ENCODE measurements at places on chromosomes 12 and 14.

DNA sequence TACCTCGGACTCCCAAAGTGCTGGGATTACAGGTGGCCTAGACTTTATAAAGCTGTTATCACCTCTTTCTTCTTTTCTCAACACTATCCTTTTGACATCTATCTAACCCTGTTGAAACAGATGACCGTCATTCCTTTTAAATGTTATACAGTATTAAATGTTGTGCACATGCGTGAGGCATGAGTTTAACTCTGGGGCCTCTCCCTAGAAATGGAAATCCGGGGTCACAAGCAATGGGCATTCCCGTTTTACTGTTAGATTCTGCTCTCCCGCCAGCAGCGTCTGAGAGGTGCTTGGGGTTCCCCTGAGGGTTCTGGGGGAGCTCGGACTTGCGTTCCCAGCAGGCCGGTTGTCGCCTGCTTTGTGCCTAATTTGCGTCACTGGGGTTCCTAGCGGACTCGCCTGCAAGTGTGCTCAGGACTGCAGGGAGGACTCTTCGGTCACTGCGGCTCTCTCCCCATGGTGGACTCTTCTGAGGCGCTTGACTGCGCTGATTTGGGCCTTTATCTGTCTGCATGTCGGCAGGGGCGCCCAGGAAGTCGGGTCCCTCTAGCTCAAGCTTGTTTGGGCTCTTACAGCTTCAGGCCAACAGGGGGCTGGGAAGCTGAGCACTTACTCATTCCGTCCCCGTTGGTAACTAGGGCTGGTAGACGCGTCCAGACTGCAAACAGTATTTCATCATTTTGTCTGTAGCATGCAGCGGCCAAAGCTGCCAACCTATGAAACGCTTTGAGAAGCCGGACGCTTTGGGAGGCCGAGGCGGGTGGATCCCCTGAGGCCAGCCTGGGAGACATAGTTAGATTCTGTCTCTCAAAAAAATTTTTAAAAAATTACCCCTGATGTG is 1.2 kb upstream of the RAN start:
- peak; percentile 44 for DNase-seq

DNA sequence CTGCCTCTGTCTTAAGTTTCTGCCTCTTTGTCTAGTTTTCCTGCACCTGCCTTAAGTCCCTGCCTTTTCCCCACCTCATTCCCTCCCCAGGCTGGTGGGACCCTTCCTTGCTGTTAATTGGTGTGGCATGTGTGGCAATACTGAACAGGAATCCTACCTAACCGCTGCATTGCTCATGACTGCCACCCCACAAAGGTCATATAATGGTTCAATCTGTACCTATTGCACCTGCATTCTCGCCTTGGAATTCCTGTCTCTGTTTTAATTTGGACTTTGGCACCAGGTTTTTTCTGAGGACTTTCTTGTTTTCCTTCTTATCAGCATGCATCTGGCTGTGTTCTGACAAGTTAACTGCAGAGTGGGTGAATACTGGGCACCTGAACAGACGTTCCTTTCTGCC is 966.2 kb upstream of the TMEM132C start:
- DNase-seq, result no peak

DNA sequence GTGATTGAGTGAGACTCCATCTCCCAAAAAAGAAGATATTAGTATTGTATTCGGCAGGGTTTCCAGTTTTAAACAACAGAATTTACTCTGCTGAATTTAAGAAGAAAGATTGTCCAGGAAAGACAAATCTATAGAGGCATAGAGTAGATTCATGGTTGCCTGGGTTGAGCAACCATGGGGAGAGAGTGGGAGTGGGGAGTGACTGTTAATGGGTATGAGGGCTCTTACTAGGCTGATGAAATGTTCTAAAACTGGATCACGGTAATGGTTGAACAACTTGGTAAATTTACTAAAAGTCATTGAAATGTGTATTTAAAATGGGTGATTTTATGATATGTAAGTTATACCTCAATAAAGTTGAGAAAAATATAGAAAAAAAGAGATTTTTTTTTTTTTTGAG is 13.9 kb upstream of the C12orf76 start:
- DNase-seq, result no peak

GRCh38 chr12:108820707-108821406 is 36.5 kb downstream of the SSH1 start:
- DNase-seq, result no peak

DNA sequence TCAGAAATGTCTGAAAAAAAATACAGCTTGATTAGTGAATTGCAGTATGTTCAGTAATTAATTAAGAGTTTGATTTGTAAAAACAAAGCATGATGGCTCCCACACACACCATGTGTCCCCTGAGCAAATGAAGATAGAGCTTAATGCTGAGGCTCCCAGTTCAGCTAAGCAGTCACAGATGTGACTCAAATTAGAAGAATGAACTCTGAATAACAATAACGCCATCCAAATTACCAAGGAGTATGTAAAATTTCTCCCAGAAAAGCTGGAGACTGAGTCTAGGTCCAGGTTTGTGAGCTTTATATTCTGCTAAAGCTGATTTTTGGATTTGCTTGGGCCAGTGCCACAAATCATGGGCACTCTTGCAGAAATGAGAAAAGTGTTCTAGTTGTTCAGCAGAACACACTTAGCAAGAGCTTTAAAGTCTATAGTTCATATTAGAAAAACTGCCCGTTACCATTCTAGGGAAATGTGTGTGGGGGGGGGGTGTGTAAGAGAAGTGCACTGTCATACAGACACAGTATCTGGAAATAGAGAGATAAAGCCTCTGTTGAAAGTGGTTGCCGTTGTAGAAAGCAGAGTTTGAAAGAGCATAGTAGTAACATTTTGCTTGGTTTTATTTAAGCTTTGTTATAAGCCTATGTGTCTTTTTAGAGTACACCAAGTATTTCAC is 253.1 kb downstream of the BCAT1 start:
- no peak for DNase-seq

- DNase-seq, result no peak
Measured at GRCh38 chr14:77991128-77991772, 178.9 kb upstream of the NRXN3 start.

DNA sequence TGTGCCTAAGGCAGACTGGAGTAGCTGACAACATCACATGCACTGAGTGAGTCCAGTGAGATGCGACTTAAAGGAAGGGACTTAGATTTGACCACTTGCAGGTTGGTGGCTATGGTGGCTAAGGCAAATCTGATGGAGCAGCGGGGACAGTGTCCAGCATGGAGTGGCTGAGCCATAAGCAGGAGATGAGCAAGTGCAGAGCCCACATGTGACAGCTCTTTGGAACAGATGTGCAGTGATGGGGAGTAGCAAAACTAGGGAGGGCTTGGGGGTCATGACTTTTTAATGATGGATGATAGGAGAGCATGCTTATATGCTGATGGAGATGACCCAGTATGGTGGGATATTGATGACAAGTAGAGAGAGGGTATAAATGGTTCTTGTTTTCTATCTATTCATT is 80.2 kb downstream of the PELI2 start:
- DNase-seq, result no peak

DNA sequence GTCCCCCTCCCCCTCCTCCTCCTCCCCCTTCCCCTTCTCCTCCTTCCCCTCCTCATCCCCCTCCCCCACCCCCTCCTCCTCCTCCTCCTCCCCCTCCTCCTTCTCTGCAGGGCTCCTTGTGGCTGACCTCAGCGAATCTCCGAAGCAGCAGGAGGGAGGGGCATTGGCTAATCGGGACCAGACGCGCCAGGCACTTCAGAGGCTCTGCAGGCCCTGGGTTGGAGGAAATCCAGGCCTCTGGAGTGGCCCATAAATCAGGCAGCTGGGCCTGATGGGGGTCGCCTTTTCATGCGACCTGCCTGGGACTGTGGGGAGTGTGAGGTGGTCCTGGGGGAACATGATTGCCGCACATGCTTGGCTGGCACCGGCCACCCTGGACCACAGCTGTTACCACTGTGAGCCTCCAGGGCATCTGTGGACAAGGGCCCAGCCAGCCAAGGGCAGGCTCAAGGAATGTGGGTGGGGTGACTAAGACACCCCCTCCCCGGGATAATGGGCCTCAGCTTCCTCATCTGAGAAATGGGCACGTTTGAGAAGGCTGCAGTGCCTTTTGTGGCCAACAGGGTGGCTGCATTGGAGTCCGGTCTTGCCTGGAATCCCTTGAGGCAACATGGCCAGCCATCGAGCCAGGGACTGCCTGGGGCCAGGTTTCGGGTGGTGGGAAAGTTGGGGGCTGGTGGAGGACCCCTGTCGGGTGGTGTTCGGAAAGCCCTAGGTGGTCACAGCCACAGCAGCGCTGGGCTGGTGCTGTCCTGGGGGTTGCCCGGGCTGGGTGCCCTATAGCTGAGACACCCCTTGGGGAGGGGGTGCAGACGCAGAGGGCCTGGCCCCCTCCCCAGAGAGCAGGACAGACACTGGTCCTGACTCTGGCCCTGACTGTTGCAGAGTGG is 12.0 kb downstream of the KIF26A start:
- DNase-seq, result no peak

GRCh38 chr12:109763201-109763841 is 49.7 kb downstream of the FAM222A start:
- DNase-seq, result no peak

GRCh38 chr12:124665511-124665910 is 98.1 kb upstream of the NCOR2 start:
- no peak for DNase-seq

- DNase-seq, result no peak
Measured at GRCh38 chr14:74649167-74649566, 37.1 kb upstream of the LTBP2 start.

DNA sequence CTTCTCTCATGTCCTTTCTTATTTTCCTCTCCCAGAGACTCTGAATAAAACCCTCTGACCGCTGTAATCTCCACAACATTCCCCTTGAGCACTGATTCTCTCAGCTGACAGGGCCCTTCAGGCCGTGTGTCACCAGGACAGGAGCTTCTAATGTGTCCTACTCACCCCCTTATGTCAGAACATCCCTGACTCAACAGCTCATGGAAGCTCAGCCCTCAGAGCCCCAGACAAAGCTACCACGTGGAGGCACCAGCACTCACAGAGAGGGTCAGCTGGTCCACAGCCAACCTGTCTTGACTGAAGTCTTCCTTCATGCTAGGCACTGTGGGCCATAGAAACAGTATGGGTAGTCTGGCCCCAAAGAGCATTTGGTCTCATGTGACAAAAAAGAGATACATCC is 49.8 kb downstream of the SMUG1 start:
- no peak for DNase-seq

Data from activated CD8-positive, alpha-beta memory T cell treated with anti-CD3 and anti-CD28 coated beads for 4 hours (primary cell).